ENCODE measurements at places on chromosomes 6 and 20.

- no peak for DNase-seq
These were observed 5.2 kb upstream of the TRIB3 start for GRCh38 chr20:375265-375889.

DNA sequence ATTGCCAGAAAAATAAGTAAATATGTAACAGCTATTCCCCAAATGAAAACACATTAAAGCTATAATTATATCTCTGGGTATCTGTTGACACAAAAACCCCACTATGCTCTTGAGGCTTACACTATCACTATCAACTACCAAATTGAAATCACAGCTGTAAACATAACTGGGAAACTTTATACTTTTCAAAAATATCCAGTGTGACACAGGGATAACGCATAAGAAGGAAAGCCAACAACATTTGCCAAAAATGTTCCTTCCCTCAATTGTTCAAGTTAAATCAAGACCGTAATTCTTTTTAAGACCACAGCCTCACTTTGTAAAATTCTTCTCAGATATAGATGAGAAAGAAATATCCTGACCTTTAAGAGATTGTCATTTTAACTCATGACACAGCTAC, 3.1 kb downstream of the ZHX3 start:
- no peak for DNase-seq

DNA sequence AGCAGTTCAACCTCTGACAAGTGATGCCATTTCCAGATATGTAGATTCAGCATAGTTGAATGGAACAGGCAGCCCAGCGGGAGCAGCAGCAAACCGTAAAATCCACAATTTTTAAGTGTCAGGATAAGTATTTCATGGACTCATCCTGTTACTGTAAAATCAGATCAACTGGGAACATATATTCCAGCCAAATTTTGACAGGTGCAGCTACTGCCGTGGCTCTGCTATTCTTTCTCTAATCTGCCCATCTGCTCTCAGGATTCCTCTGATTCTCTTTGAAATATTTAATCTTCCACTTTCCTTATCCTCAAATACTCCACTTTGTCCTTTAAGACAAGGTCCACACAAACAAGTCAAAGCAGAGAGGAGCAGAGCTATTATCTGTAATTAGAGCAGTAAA, 245.4 kb upstream of the ASCC3 start:
- no peak for DNase-seq

DNA sequence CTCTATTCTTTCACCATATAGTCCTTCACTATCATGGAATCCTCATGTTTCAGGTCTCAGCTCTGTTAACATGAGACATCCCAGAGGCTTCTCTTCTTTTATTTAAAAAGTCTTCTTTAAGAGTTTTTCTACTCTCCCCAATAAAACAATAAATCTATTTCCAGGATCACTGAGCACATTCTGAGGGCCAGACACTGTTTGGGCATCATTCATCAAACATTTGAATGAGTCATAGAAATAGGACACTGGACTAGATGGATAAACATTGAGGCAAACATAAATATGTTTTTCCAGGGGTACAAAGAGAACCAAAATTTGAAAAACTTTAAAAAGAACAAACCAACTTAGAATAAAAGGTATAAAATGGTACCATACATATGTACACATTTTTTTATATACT, 554.4 kb downstream of the KIF16B start:
- DNase-seq: no peak

- DNase-seq: no peak
These were observed 29.7 kb downstream of the GJA1 start for GRCh38 chr6:121465101-121465500.

GRCh38 chr6:113642714-113643406, 214.3 kb upstream of the MARCKS start:
- DNase-seq: no peak

GRCh38 chr20:49657118-49657901, 56.4 kb downstream of the B4GALT5 start:
- no peak for DNase-seq

- no peak for DNase-seq
These were observed 23.9 kb downstream of the PPP1R16B start for GRCh38 chr20:38829296-38829875.

DNA sequence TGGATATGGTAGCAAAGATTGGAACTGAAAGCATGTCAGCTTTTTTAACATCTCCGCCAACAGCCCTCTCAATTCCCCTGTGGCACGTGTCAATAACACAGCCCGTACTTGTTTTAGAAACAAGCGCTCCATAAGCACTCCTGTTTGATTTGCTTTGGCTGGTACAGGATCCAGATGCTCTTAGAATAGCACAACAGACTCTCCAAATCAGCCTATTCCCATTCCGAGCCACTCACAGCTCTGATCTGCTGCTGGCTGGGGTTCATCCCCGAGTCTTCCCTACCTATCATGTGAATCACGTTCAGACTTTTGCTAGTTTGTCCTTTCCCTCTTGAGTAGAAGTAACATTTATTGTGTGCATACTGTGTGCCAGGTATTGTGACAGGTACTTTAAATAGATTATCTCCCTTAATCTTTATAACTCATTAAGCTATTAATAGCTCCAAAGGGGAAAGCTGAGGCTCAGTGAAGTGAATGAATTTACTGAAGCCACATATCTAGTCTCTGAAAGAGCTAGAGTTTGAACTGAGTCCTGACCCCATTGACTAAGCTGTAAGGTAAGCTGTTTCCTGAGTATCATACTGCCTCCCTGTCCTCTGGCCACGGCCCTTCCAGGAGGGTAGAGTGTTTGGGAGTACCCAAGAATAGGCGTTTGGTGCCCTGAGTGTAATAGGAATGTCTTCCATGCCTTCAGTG, 46.7 kb downstream of the RALY start:
- no peak for DNase-seq

- DNase-seq: no peak
These were observed 53.4 kb downstream of the PTCHD4 start for GRCh38 chr6:48057601-48058000.

GRCh38 chr6:147077251-147077650, 127.0 kb upstream of the STXBP5 start:
- no peak for DNase-seq

DNA sequence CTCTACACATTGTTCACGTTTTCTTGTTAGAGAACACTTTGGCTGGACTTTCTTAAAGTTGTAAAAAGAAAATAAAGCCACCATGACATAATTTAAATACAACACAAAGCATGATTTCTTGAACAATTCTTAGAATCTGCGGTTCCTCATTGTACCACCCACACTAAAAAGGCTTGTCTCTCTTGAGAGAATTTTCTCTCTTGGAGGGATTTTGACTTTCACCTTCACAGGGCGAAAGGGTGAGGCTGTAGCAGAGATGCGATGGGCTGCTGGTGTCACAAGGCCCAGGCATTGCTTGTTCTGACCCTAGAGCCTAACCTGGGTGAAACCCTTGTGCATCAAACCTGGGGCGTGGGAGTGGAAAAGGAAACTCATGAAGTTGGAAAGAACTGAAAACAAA, 122.7 kb upstream of the RIPOR2 start:
- no peak for DNase-seq

DNA sequence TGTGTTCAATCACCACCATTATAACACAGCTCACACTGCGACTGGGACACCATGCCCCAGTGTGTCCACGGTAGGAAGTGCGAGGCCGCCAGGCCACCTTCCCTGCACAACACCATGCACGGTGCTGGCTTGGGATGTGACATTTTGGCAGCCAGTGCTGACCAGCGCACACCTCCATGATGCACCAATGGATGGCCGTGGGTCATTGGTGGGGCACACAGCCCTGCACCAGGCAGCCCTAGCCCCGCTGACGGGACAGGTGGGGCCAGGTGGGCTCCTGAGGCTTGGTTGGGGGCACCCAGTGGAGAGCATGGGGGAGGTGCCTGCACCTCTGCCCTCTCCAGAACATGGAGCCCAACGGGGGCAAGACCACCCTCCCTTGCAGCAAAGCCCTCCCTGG, 18.2 kb upstream of the FRMD1 start:
- DNase-seq: no peak

DNA sequence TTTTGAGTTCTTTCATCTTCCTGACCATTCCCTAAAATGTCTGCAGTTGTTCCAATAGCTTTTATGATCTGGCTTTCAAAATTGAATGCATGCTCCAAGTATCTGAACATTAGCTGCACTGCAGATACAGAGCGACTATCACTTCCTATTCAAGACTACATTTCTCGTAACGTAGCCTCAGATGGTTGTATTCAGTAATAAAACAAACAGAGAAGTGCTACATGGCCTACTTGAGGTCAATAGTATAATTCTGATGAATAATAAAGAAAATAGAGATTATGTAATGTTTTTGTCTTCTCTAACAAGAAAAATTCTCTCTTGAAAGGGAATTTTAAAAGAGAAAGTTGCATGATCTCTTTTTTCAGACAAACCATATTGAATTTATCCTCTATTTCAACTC, 333.9 kb upstream of the IRAK1BP1 start:
- DNase-seq: no peak

GRCh38 chr6:8940356-8940755, 505.0 kb upstream of the SLC35B3 start:
- DNase-seq: no peak

- no peak for DNase-seq
These were observed 60.5 kb upstream of the DUSP22 start for GRCh38 chr6:231779-232178.

DNA sequence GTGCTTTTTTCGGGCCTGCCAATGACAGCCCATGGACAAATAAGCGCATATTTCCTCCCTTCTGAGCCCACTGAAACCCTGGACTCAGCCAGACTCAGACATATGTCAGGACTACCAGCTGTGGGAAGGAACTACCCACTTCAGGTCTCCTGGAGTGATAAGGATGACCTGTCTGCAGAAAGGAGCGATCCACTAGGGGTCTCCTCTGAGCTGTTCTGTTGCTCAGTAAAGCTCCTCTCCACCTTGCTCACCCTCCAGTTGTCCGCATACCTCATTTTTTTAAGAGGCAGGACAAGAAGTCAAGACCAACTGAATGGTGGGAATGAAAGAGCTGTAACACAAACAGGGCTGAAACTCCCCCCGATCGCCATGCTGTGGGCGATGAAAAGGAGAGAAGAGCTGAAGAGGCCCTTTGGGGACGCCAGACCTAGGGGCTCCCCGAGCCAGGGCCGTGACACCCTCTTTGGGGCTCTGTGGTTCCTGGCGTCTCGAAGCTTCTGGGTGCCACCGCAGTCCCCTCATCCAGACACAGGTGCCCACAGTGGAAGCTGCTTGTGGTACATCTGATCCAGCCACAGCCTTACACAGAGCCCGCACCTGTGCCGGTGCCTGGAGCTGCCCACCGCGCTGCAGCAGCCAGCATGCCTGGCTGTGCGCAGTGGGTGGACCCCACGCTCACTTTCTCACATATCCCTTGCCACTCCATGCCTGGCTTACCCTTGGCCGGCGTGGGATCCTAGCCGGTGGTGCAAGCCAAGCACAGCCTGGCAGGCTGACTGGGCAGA, 68.8 kb downstream of the EYS start:
- no peak for DNase-seq

- DNase-seq: no peak
These were observed 10.5 kb downstream of the ZBTB2 start for GRCh38 chr6:151380848-151381205.

GRCh38 chr6:43061861-43062260, 2.4 kb downstream of the KLC4 start:
- DNase-seq: no peak

GRCh38 chr6:33878562-33878961, 74.8 kb upstream of the MLN start:
- no peak for DNase-seq

- no peak for DNase-seq
These were observed 459.2 kb upstream of the RUNX2 start for GRCh38 chr6:44868910-44869309.

DNA sequence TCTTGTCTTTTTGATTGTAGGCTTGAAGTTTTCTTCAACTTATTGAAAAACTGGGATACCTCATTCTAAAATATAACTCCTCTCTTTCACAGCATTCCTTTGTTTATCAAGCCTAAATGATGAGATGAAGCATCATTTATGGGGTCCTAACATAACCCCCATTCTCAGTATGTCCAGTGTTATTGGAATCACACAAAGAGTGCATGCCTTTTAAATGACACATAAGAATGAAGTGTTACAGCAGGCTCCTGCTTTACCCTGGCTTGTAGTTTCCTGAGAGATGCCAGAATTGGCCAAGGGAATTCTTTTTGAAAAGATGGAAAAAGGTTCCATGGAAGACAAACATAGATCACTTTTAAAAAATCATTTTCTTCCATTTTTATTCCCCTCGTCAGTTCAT, 502.4 kb downstream of the BCKDHB start:
- DNase-seq: no peak

DNA sequence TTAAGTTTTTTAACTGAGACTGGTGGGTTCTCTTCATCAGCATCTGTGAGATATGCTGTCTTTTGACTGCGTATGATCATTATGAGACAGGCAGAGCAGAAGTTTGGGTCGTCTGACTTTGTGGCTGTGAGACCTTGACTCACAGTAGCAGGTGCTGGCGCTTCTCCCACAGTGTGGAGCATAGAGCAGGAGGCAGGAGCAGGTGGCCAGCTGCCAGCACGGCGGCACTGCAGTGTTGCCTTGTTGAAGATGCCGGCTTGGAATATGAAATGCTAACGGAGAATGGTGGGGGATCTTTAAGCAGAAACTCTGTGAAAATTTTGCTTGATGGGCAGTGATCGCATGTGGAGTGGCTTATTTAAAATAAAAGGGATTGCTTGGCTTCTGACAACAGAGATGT, 105.0 kb downstream of the TIAM2 start:
- no peak for DNase-seq

GRCh38 chr6:34837528-34837927, 45.6 kb downstream of the BLTP3A start:
- DNase-seq: no peak

GRCh38 chr6:79208816-79209215, 25.7 kb downstream of the HMGN3 start:
- no peak for DNase-seq

DNA sequence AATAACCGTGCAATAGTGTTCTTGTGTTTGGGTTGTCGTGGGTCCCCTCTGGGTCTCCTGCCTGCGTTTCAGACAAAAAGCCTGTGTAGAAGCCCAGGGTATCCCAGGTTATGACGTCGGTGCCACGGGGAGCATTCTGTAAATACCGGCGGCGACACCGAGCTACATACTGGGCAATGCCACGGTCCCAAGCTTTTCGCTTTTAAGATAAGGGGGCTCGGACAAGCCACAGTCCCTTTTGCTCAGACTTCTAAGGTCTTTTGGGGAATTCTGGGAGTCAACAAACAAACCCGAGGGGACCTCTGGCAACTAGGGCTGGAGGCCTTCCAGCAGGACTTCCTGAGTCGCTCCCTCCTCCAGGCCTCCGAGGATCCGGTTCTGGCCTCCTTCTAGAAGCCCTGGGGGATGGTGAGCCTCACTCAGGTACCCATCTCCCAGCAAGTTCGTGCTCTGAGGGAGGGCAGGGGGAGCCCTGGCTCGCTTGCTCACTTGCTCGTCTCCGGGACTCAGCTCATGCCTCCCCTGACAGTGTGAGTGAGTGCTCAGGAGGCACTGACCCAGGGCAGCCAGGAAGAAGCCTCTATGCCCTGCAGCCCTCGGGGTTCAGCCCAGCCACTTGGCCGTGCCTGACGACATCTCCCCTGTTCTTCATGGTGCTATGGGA, 62.4 kb upstream of the MRPS10 start:
- DNase-seq: no peak

GRCh38 chr6:126235363-126235762, 104.6 kb upstream of the CENPW start:
- no peak for DNase-seq

Measured in foreskin melanocyte (primary cell).